NCI-H1105 (cell line): ENCODE measurements at places on chromosomes 6 and 20.

DNA sequence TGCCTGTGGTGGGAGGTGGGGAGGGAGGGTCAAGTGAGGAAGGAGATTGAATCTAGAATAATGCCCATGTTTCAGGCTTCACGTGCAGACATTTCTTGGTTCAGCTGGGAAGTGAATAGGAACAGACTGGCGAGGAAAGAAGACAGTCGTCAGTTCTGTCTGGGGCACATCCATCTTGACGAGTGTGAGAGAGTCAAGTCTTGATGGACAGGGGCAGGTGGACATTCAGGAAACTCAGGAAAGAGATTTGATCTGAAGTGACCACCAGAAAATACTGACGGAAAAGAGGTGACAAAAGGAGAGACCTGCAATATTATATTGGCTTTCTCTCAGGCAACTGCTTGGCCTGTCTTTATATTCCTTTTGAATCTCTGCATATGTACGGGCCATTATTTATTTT lies 68.6 kb downstream of the ESR1 start:
- no peak for DNase-seq

DNA sequence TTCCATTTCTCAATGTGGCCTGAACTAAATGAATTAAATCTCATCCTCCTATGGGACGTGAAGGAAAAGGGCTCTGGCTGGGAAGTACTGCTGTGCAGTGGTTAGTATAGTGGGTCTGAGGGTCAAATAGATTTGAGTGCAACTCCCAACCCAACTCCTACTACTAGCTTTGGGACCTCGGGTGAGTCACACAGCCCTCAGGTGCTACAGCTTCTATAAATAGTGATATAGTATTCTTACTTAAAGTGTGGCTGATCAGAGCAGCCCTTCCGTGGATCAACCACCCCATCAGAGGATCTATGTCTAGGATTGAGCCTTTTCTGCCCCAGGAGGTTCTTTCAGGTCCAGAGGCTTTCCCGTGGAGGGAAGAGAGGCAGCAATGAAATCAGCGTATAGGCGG lies 904 bp upstream of the UST start:
- no peak for DNase-seq

GRCh38 chr6:32953775-32954174 lies 878 bp upstream of the HLA-DMA start:
- no peak for DNase-seq

DNA sequence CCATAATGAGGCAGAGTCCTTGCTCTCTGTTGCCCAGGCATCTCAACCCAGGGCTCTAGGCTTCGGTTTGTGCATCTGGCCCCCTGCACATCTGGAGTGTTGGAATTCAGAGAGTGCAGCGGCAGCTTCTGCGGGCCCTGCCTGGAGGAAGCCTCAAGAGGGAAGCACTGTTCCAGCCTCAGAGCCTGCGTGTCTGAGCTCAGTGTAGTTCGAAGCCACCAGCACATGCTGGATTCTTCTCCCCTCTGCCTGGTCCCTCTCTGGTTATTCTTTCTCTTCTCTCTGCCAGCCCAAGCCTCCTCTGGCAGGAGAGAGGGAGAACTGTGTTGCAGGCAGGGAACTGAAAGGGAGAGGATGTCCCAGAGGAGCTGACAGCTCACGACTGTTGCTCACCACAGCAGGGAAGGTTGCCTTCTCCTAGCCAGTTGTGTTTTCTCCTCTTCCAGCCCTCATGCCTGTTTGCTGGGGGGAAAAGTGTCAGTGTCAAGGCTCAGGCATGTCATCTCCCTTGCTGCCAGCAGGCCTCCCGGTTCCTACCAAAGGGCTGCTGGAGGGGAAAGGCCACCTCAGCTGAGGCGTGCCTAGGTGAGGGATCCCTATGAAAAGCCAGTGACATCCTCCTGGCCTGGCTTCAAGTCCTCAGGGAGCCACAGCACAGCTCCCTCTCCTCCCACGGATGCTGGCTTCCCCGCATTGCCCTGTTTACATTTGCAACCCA lies 126.0 kb upstream of the LRFN2 start:
- DNase-seq = no peak

DNA sequence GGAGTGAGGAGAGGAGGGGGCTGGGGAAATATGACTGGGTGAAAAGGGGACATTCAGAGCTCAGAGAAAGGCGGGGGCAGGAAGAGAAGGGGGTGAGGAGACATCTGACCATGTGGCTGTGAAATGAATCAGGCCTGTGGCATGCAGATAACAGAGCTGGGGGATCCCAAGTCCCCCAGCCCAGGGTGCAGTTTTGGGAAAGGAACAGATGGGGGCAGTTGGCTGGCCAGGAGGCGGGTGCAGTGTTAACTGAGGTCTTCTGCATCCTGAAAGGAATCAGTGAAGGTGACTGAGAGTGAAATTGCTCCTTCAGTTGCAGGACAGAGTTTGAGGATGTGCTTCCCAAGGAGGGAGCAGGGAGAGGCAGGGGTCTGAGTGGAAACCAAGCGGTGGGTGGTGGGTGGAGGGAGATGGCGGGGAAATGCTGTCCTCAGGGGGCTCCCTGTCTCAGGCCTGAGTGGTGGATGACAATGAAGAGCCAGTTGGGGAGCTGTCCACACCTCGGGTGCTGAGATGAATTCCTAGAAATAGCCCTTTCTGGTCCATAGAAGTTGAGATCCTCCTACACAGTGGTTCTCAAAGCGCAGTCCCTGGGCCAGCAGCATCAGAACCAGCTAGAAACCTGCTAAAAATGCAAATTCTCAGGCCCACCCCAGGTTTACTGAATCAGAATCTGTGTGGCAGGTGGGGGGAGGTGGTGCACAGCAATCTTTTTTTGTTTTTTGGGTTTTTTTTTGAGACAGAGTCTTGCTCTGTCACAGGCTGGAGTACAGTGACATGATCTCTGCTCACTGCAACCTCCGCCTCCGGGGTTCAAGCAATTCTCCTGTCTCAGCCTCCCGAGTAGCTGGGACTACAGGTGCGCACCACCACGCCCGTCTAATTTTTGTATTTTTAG lies 26.0 kb upstream of the CCDC167 start:
- DNase-seq = no peak

GRCh38 chr6:72622094-72622940 lies 453 bp downstream of the KCNQ5 start:
- DNase-seq = peak; percentile 48

DNA sequence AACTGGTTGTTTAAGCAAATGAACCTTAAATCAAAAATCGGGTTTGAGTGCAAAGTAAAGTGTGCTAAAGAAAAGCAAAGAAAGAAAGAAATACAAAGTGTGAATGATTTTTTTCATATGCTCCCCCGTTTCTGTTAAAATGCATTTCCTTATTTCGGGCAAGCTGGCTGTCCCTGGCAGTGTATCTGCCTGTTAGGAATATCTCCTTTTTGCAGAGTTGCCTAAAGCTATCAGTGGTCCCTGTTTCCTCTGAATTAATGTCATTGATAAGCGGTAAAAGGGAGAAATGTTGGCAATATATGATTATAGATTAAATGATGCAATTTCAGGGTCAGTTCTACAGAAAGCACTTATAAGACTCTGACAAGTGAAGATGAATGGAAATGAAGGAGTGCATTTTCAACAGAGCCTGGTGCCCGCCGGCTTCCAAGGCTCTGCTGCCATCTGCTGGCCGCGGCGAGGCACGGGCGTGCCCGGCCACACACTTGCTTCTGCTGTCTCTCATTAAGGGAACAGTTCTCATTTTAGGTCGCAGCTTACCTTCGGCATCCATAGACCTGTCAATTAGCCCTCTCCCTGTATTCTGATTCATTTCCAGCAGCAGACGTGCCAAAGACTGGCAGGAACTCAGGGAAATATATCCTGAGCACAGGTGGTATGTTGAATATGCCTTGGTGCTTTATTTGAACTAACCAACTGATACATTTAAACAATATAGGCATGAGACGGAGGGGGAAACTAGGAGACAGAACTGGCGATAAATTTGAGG lies 381.9 kb downstream of the C6orf118 start:
- peak; percentile 90 for DNase-seq

- no peak for DNase-seq
Measured at GRCh38 chr6:25387911-25388310, 108.7 kb downstream of the CARMIL1 start.

DNA sequence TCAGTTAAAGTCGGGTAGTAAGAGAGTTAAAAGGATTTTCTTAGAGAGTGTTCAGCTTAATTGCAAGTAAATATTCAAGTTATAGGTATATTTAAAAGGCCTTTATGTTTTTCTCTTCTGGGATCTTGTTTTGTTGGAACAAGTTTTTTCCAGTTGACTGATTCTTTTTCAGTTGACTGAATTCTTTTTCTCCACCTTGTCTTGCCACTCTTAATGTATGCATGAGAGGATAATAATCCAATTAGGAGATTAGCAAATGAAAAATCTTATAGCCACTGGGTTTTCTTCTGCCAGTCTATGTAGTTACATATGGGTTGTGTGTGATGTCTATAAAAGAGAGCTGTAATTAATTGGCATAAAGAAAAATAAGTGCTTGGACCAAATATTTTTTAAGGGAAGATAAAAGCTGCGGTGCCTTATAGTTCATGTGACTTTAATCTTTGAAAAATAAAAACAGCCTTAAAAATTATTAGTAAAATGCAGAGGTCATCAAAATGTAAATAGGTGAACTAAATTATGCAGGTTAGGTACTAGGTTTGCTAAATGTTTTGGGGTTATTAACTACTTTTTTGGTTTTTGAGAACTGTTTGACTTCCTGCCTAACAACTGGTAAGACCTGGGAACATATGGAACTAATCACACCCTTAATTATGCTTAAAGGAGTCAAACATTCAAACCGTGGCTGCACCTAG lies 367.2 kb downstream of the HTR1B start:
- no peak for DNase-seq

GRCh38 chr6:84777888-84778287 lies 13.5 kb upstream of the TBX18 start:
- DNase-seq = no peak

DNA sequence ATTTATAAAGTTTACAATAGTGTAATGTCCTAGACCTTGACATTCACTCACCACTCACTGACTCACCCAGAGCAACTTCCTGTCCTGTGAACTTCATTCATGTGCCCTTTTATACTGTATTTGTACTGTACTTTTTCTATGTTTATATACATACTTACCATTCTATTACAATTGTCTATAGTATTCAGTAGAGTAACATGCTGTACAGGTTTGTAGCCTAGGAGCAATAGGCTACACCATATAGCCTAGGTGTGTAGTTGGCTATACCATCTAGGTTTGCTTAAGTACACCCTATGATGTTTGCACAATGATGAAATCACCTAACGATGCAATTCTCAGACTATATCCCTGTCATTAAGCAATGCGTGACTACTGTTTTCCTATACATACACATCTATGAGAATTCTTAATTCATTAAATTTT lies 17.5 kb downstream of the EDEM2 start:
- DNase-seq = no peak

- no peak for DNase-seq
Measured at GRCh38 chr6:98716341-98716740, 118.0 kb upstream of the POU3F2 start.

GRCh38 chr20:18705490-18705889 lies 108.1 kb upstream of the SCP2D1 start:
- DNase-seq = no peak

DNA sequence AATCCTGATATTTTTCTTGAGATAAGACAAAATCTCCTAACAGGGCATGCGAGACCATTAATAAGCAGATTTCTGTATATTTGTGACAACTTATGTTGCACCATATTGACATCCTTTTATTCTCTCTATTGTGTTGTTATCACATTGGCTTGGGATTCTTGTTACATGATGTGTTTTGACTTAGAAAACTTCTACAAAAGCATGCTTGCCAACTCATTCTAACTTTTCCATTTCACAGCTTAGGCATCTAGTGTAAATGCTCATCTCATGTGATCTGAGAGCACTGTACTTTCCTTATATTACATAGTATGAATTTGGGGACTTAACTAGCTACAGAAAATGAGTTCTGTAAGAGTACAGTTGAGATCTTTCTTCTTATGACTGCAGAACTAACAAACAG lies 1040.7 kb upstream of the ADGRB3 start:
- DNase-seq = no peak

DNA sequence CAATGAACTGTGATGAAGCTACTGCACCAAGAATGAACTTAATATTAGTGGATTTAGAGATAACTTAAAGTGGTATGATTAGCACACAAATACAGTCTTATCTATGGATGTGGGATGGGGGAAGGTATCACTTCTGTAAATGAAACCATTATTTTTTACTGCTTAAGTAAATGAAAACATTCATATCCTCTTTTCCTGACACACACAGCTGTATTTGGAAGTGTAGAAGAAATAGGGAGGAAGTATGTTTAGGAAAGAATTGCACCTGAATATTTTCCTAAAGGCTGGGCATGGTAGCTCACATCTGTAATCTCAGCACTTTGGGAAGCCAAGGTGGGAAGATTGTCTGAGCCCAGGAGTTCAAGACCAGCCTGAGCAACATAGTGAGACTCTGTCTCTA lies 96.8 kb downstream of the HIVEP2 start:
- DNase-seq = no peak

DNA sequence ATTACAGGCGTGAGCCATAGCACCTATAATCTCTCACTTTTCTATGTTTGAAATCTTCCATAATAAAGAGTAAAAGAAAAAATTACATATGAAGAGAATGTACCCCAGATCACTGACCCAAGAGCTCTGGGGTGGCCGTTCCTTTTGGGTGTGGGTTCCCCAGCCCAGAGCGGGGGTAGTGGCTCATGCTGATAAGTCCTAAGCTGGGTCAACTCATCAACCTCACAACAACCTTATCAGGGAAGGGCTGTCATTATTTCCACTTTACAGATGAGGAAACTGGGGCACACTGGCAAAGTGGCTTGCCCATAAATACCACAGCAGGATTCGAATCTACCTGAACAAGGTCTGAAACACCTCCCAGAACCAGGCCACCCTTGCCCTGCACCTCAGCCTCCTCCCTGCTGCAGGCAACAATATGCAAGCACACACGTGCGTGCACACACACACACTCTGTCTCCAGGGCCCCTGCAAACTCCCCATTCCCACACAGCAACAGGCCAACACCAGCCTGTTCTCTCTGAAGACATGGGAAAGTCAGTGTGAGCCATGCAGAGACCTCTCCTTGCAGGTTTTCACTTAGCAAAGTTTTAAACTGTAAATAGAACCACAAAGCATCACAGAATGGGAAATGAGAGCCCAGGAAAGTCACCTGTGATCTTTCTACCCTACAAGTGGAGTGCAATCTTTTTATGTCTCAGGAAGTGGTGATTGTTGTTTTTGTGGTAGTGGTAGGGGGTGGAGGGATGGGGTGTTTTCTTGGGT lies 27.7 kb downstream of the BFSP1 start:
- DNase-seq = no peak

GRCh38 chr6:14673201-14673600 lies 555.6 kb downstream of the CD83 start:
- DNase-seq = no peak

GRCh38 chr6:167932468-167933276 lies 64.8 kb upstream of the KIF25 start:
- no peak for DNase-seq

DNA sequence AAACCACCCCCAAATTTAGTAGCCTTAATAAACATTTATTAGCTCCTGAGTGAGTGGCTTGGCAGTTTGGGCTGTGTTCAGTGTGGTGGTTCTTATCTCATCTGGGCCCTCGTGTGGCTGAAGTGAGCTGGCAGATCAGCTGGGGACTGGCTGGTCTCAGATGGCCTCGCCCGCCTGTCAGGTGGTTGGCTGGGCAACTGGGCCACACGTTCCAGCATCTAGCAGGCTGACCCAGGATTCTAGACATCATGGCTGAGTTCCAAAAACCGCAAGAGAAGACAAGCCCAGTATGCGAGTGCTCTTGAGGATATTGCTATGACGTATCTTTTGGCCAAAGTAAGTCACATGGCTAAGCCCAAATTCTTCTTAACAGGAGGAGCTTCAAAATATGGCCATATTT lies 28.9 kb downstream of the EIF2S2 start:
- DNase-seq = peak; percentile 58

GRCh38 chr6:149636124-149636523 lies 12.4 kb downstream of the KATNA1 start:
- DNase-seq = no peak
